ENCODE measurements at places on chromosomes 3 and 15. TPM values are rescaled to one million over a fixed set of nuclear protein-coding genes. Genes with fewer than 3 reads are reported as not detected.

The RARB gene
- 0.11 TPM for polyA plus RNA-seq

DNA sequence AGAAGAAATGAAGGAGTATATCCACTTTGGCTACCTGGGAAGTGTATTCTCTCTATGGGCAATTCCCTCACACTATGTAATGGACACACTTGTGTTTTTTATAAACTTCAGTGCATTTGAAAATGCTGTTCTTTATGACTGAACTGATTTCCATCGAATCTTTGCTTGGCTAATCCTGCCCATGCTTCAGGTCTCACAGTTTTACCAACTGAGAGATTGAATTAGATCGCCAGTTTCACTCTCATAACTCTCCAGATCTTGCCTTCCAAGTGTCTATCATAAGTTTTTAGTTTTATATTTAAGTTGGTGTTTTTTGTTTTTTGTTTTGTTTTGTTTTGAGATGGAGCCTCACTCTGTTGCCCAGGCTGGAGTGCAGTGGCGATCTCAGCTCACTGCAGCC lies 73.5 kb upstream of the MBNL1 start:
- no peak for DNase-seq

The SPINK8 gene
- not detected for polyA plus RNA-seq

The ATP13A5 gene
- polyA plus RNA-seq, result not detected

DNA sequence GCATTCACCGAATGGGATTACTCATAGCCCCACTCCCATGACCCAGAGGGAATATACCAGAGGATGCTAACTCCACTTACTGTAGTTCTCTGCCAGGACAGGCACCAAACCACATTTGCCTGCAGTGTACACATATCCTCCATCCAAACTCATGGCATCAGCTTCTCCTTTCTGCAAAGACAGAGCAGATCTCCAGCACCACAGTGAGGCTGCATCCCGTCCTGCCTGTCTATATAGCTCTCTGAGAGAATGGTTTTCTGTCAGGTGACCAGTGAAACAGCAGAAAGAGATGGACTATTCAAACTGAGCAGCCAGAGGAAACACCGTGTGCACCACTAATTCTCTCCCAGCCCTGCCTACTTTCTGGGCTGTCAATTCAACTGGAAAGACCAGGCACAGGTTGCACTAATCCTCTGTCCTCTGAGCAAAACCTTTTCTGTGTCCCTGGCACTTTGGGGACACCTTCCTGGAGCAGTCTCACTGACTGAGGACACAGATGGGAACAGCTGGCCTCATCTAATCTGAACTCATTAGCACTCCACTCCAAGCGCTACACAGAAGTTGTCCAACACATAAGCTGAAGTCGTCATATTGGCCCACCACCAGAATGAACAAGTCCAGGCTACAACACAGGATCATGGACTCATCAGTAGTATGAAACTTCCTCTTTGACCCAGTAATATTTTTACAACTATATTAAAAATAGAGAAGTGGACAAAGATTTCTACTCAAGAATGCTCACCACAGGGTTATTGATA lies 17.3 kb downstream of the LTF start:
- DNase-seq, result no peak

DNA sequence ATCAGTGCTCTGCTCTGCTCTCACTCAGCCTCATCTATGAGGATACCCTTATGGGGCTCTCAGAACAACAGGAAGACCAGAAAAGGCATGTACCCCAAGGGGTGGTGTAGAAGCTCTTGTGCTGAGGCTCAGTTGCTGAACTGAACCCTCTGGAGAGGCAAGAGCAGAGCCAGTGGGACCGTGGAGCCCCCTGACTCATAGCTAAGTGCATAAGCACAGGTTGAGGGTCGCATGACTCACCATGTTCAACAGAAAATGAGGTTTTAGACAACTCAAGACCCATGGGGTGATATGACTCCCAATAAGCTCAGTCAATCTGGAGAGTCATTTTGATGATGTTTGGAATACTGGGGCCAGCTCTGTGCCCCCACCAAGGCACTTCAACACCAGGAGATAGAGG lies 37.3 kb downstream of the CRYGS start:
- DNase-seq, result no peak

The LRRC49 gene
- polyA plus RNA-seq, result 8.3 TPM

GRCh38 chr3:11415099-11415498 lies 142.9 kb downstream of the ATG7 start:
- DNase-seq, result no peak

The AP3B2 gene
- 0.89 TPM for polyA plus RNA-seq

DNA sequence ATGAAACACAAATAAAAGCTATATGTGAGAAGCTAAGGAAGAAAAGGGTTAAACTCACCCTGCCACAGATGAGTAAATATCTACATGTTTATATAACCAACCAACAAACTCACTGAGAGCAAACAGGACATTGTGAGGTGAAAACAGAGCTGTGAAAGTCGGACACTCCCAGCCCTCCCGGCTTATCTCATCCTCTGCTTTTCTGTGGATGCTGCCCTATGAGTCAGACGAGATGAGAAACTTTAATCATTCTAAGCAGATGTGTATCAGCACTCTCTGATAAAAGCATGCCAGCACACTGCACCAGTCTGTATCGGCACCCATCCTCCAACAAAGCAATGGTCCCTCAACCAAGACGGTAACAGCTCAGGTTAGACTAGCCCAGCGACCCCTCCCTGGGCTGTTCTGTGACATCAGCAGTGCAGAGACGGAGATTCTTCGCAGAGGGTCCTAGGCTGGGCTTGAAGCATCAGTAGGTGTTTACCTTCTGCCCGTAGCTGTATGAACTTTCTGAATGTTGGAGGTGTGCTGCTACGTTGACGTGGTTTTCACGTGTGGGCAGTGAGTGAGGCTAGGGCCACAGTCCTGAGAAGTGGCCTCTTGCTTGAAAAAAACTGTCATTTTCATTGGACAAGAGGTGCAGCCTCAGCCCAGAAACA lies 119.8 kb upstream of the ALDH1A3 start:
- DNase-seq, result peak; percentile 88

DNA sequence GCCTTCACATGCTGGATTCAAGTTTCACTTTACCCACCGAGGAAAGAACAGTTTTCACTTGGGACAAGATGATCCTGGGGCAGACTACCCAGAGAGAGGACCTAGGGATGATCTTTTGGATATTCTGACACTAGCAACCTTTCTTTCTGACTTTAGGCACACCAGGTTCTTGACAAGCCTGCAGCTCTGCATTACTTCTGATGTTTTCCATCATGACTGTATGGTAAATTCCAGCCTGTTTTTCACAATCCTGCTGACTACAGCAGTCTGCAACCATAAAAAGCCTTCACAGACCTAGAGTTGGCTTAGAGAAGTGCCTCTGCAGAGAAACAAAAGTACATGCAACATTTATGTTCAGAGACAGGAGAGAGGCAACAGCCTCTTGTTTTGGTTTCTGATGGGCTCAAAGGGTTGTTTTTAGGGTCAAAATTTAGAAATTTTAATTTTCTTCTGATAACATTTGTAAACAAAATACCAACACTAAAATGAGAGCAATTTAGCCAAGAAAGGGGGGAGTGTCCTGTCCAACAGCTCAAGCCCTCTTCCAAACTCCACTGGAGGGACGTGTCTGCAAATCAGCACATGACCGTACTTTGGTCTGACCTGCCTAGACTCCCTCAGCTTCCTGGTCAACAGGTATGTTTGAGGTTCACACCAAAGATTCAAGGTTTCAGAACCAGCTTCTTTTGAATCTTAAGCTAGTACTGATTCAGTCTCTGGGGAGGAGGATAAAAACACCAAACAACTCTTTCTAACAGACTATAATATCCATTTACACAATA lies 799 bp downstream of the ABI3BP start:
- peak; percentile 77 for DNase-seq

The TMEM212 gene
- polyA plus RNA-seq, result not detected

GRCh38 chr3:14461748-14462324 lies 59.4 kb downstream of the SLC6A6 start:
- DNase-seq, result peak; percentile 80

The SUSD5 gene
- 0.09 TPM for polyA plus RNA-seq

GRCh38 chr3:53688989-53689388 lies 157.2 kb downstream of the CHDH start:
- DNase-seq, result no peak

- no peak for DNase-seq
These were observed 20.2 kb upstream of the DAPK2 start for GRCh38 chr15:64066451-64066850.

The VPS8 gene
- polyA plus RNA-seq, result 17.0 TPM

- no peak for DNase-seq
These were observed 235.9 kb upstream of the ST8SIA2 start for GRCh38 chr15:92157666-92158298.

GRCh38 chr3:10354361-10355015 lies 33.6 kb upstream of the SEC13 start:
- DNase-seq, result peak; percentile 36

The CCDC191 gene
- 1.1 TPM for polyA plus RNA-seq

The DUOXA2 gene
- not detected for polyA plus RNA-seq

DNA sequence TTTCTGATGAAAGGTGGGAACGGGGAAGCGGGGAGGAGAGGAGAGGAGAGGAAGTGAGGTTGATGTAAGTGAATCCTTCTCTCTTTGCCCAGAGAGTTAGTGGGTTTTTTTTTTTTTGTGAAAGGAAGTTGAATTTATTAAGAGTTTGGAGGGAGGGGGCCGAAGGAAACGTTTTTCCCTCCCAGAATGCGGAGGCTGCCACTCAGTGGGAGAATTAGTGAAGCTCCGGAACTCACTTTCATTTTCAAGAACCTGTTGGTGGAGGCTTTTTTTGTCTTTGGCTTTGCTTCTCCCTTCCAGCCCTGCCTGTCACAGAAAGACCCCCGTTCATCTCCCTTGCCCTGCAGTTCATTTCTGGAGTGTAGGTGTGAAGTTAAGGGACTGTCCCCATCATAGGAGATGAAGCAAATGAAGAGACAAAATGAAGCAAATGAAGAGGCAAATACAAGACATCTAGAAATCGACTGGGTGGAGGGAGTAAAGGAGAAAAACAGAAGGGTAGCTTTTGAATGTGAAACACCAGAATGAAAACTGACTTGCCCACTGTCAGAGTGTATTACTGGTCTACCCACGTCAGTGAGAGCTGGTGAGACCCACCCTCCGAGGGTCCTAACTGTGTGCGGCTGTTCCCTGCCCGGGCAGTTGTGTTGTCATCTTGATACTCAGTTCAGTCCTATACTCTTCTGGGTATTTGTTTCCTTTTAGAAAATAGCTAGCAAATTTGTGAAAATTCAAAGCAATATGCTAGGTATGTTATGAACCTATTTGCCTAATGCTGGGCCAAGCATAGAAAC lies 91.5 kb downstream of the ITPR1 start:
- peak; percentile 9 for DNase-seq

The MAP3K13 gene
- 52.5 TPM for polyA plus RNA-seq

GRCh38 chr3:120764206-120764605 lies 21.7 kb downstream of the GTF2E1 start:
- no peak for DNase-seq

- DNase-seq, result no peak
These were observed 9.9 kb upstream of the NUDT16 start for GRCh38 chr3:131371688-131372066.

DNA sequence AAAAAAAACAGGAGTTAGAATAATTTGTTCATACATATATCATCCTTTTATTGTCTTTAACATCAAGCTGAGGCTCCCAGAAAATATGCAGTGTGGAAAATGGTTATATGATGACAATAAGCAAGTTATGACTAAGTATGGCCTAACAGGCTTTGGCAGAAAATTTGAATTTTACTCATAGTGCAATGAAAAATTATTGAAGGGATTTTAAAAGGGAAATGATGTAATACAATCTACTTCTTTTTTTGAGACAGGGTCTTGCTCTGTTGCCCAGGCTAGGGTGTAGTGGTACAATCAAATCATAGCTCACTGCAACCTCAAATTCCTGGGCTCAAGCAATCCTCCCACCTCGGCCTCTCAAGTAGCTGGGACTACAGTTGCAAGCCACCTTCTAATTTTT lies 78.7 kb downstream of the FAIM start:
- DNase-seq, result peak; percentile 83

- DNase-seq, result no peak
These were observed 72.8 kb upstream of the ITGA11 start for GRCh38 chr15:68504681-68505170.

GRCh38 chr3:5011555-5012256 lies 32.5 kb downstream of the BHLHE40 start:
- no peak for DNase-seq

DNA sequence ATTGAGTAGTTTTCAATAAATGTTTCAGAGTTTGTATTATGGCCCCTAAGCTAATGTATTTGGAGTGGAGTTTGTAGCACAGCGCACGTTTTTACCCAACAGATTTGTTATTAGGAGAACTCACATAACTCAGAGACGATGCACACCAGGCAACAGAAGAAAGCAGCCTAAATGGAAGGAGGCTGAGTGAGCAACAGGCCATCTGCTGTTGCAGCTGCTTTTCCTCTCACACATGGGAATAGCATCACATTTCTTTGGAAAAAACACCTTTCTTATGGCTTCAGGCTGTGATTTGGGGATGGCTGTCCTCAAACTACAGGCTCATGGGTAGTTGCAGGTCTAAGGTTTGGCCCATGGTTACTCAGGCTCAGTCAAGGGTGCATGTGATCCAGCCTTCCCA lies 469.3 kb upstream of the MCTP2 start:
- no peak for DNase-seq

The POLR2H gene
- 66.3 TPM for polyA plus RNA-seq

GRCh38 chr3:2420919-2421318 lies 322.3 kb downstream of the CNTN4 start:
- DNase-seq, result no peak

The TCTA gene
- polyA plus RNA-seq, result 52.2 TPM

DNA sequence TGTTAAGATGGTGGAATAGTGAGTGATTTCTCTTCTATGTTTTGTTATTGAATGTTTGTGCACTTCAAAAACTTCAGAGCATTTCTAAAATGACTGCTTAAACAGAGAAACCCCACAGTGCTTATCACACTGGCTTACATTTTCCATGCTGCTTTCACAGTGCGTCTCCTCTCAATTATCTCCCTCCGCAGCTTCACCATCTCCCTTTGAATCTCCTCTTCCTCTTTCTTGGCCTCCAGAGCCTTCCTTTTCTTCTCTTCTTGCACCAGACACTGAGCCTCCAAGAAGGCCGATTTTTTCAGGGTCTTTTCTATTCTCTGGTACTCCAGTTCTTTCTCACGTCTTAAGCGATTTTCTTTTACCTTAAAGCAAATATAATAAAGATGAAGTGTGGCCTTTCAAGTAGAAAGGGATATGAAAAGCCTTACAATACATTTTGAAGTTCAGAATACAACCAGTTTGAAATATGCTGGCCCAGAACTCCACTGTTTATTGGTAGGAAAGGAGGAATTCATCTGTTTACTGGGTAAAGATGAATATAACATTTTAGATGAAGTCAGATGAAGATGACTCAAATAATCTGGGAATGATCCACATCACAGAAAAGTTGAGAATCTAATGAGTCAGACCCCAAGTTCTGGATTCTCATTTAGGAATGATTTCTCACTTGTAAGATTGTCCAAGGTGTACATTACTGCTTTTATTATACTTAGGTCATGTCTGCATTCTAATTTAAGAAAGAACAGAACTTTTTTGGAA lies 21.4 kb downstream of the CCDC191 start:
- DNase-seq, result peak; percentile 74

GRCh38 chr3:76063811-76064210 lies 278.5 kb upstream of the ZNF717 start:
- DNase-seq, result no peak

GRCh38 chr3:140724856-140725812 lies 47.3 kb downstream of the TRIM42 start:
- no peak for DNase-seq

Data from GM23248 (cell line).